Renal pelvis (tissue), 12 donors: ENCODE measurements at places on chromosomes 2 and 18. TPM values are rescaled to one million over a fixed set of nuclear protein-coding genes. Genes with fewer than 3 reads are reported as not detected.

DNA sequence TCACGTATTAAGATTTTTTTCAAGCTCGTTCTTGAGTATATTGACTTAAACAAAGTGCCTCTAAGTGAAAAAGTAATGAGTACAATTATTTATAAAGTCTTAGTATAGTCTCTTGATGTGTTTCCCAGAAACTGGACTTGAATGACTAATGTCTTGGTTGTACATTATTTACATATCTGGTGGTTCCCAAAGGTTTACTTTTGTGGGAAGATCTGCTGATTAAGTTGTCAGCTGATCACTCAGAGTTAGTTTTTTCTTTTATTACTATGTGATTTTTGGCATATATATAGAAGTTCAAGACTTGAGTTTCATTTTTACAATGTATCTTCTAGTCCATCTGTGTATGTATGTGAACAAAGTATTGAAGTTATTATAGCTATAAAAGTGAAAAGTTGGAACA is 29.5 kb downstream of the RNF144A start:
- no peak for DNase-seq

GRCh38 chr2:177074099-177074710 is 138.4 kb upstream of the HNRNPA3 start:
- peak; percentile 51 for DNase-seq

GRCh38 chr2:24104906-24105305 is 18.2 kb downstream of the PFN4 start:
- DNase-seq = no peak

DNA sequence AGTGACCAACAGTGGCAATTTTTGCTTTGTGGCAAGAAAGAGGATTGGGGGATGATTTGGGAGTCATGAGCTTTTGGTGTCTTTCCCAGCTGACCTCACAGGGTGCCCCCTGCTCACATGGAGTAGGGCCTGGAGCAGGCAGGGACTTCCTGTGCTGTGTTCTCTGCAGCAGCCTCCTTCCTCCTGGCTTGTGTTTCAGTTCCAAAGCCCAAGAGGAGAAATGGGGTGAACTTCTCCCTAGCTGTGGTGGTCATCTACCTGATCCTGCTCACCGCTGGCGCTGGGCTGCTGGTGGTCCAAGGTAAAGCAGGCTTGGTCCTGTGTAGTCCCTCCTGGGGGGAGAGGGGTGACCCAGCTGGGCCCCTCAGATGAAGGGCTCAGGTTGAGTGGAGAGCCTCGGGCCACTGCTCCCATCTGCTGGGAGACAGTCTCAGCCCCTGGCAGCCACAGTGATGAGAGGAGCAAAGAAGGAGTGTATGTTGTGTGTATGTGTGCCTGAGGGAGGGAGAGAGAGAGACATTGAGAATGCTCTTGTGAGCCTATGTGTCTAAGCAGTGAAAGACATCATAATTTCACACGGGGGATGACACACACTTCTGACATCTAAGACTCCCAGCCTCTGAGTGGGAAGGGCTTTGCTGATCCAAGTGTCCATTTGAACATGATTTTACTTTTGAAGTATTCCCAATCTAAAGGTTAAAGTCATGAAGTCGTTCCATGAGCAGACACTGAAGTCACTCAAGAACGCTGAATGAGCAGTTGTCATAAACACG is 27.2 kb downstream of the MARCO start:
- no peak for DNase-seq

DNA sequence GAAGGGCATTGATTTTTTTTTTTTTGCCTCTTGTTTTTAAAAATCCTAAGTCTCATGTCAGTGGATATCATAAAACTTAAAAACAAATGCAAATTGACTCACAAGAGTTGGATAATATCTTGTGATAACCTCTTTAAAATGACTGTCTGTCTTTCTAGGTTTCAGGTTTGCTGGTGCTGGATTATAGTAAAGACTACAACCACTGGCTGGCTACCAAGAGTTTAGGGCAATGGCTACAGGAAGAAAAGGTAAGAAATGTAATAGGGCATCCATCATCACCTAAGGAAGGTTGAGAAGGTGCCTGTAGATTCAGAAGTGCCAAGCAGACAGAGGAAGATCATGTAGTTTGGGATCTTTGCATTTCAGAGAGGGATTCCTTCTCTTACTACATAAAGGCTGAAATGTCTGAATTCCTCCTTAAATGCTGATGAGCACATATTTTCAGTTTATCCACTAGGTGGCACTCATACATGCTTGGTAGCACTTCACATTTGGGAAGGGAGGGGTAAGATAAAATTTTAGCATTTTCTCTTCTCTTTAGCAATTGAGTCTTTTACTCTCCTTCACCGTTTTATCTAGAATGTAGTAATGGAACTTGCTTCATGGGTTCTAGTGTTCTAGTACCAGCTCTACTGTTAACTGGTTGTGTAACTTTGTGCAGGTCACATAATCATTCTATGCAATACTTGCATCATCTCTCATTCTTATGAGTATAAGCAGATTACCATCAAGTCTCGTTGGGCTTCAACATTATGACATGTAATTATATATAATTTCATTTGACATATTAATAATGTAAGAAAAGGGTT is 21.1 kb downstream of the CPS1 start:
- DNase-seq = no peak

DNA sequence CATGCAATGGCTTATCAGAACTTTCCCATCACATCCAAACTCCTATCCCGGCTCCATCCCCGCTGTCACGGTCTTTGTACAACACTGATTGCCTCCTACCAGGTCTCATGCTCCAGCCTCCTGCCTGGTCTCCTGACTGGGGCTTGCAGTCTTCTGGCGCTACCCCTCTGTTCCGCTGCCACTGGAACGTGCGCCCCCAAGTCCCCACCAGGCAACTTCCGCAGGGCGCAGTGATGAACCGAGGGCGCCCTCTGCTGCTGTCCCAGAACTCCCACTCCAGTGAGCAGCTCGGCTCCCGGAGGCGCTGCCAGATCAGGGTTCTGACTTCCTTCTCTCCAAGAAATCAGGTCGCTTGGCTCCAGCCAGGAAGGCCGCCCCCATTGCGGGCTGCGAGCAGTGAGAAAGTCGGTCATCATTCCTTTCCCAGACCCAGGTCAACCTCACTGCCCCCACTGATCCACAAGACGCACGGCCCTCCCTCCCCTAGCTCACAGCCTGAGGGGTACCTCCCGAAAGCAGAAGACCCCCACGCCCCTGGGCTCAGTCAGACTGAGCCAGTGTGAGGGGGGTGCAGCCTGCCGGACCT is 43.9 kb upstream of the RAB11FIP5 start:
- peak; percentile 36 for DNase-seq

- DNase-seq = no peak
Observed at GRCh38 chr2:184004948-184005672, 593.2 kb upstream of the ZNF804A start.

CNTNAP5 gene
- polyA plus RNA-seq = not detected
